ENCODE measurements at places on chromosomes 7 and 10. TPM values are rescaled to one million over a fixed set of nuclear protein-coding genes. Genes with fewer than 3 reads are reported as not detected.

GRCh38 chr7:2641406-2642393 lies 9.9 kb downstream of the TTYH3 start:
- DNase-seq: no peak

The TCAF2 gene
- total RNA-seq: 0.14 TPM

DNA sequence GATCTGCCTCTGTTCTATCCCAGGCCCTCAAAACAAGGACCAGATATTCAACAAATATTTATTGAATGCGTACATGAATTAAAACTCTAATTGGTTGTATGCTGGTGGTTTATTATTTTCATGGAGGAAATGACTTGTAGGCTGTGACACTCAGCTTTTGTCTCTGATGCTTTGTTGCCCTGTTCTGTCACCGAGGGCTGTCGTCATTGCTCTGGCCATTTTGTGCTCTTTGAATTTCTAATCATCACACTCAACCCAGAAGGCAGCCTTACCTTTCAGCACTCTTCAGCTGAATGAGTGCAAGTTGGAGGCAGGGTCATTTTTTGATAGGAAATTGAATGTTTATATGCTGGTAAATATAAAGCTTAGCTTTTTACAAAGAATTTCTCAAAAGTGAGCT lies 14.5 kb downstream of the SRGN start:
- no peak for DNase-seq

The SPAG6 gene
- not detected for total RNA-seq

GRCh38 chr10:46526682-46527038 lies 29.8 kb downstream of the GPRIN2 start:
- DNase-seq: peak; percentile 36

GRCh38 chr7:22234227-22234626 lies 122.7 kb downstream of the RAPGEF5 start:
- no peak for DNase-seq

GRCh38 chr7:8783229-8783628 lies 349.8 kb downstream of the NXPH1 start:
- DNase-seq: no peak

- no peak for DNase-seq
Measured at GRCh38 chr7:70630440-70630817, 501.5 kb upstream of the GALNT17 start.

All from foreskin keratinocyte (primary cell).